ENCODE measurements at places on chromosomes 6 and 20.
A peak's percentile ranks its signal among the peaks of the same experiment; 100 is the strongest.

- peak; percentile 71 for DNase-seq
Observed at GRCh38 chr6:20706238-20706938, 172.1 kb downstream of the CDKAL1 start.

DNA sequence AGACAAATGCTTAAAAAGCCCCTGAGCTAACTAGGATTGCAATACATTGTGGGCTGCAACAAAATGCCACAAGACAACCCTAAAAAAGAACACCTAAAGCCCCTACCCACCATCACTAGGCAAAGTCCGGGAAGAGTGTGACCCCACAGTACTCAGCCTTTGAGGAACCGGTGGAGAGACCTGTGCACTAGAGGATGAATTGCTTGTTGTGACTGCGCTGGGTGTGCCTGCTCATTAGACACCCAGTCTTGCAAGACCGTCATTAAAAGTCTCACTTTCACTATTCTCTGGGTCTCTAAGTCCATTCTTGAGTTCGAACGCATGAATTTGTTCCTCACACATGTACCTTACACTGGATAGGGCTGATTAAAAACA, 88.7 kb downstream of the JPH2 start:
- DNase-seq = no peak

DNA sequence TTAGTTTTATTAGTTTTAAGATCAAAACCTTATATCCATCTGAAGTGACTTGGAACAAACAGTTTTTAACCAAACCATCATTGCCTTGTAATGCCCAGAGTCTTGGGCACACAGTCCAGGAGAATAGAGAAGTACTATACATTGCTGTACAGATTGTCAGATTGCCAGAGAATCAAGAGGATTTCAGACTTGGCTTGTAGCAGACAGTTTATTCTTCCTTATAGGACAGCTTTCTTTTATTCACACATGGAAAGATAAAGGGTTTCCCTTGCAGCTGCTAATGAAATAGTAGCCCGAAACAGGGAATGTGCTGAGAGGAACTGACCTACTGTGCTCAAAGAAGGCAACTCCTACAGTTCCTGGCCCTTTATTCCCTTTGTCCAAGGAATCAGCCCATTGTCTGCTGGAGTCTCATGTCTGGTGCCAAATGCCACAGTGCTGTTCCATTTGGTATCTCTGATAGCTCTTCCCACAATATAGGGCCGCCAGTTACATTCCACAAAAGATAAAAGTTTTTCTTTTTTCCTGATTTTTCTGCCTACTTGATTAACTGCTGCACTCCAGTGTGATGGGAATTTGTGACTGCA, 30.6 kb downstream of the DCBLD1 start:
- DNase-seq = no peak

GRCh38 chr20:38543014-38543906, 37.7 kb upstream of the ADIG start:
- no peak for DNase-seq

GRCh38 chr6:89284963-89285735, 29.9 kb downstream of the GABRR2 start:
- DNase-seq = no peak

GRCh38 chr6:7727946-7728854, 2.3 kb downstream of the BMP6 start:
- no peak for DNase-seq

- DNase-seq = peak; percentile 82
Observed at GRCh38 chr6:24125980-24126379, at the start of gene NRSN1. Gene NRSN1, plus strand, starts transcription at chr6:24126215. Its CDS starts 8,113 bp downstream, at chr6:24134328.

- peak; percentile 32 for DNase-seq
Observed at GRCh38 chr6:25138233-25138933, 140.8 kb upstream of the CARMIL1 start.

DNA sequence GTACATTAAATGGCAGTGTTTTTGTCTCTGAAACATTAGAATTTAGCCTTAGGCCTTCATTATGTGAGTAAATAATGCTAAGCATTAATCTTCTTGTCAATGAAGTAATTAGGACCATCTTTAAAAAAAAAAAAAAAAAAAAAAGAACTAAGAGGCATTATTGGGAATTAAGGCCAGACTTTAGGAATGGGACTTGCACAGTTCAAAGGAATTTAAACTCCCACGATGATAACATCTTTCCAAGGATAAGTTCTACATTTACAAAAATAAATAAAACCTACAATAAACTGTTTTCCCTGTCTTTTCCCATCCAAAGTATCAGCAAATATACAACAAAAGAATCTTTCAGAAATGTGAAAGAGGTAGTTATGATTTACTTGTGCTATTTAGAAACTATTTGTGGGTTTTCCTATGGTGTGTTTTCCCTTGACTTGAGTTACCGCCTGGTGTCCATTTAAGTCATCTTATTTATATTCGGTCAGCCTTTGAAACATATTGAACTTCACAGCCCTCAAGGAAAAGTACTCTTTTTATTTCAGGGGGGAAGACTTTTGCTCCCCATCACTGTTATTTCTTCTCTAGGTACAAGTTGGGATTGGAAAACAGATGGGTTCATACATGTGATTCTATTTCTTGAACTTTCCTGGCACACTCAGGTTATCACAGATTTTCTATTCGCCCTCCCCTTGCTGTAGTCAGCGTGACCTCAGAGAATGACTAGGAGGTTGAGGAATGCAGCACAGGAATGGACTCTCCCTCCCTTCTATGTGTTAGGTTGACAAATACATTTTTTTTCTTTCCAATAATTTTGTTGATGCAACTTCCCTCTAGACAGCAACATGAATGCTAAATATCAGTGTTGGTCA, 13.6 kb downstream of the STMND1 start:
- no peak for DNase-seq

- DNase-seq = no peak
Observed at GRCh38 chr6:16295060-16295459, 56.7 kb downstream of the GMPR start.

- DNase-seq = no peak
Observed at GRCh38 chr20:37354210-37355195, 8.6 kb downstream of the SRC start.

DNA sequence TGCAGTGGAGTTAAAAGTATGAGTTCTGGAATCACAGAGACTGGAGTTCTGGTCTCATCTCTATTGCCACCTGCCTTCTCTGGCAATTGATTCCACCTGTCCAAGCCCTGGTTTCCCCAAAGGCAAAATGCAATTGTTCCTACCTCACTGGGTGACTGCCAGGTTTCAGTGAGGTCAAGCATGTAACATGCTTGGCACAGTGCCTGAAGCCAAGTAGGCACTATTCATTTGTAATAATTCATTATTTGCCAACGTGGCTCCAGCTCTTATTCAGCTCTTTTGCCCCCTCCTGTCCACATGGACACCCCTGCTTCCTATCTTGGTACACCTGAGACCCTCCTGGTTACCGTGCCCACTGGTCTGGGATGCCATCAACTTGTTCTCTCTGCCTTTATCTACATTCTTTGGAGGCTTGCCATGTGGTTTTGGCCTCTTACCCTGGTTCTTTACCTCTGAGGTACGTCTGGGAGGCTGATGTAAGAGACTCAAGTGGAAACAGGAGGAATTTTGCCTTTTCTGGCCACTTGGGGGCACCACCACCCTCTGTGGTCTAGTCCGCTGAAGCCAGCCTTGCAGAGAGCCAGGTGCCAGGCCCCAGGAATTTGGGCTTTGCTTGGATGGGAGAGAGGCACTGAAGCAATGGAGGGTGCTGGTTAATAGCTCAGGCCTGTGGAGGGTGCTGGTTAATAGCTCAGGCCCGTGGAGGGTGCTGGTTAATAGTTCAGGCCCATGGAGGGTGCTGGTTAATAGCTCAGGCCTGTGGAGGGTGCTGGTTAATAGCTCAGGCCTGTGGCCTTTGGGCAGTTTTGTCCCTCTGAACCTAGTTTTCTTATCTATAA, 1.7 kb downstream of the KCNK15 start:
- peak; percentile 88 for DNase-seq

DNA sequence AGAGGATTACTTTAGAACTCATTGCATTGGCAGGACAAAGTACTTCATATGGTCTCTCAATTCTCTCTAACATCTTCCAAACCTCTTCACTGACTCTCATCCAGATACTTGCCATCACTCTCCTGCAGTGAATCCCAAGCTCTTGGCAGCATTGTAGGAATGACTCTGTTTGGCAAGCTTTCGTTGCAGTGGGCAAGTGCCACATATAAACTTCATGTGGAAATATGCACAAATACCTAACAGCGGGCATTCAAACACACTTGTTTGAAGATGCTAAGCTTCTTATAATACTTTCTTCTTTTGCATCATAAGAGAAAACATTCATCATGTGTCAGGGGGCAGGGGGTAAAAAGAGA, 86.2 kb upstream of the F13A1 start:
- no peak for DNase-seq

- no peak for DNase-seq
Observed at GRCh38 chr6:130787726-130788500, 39.3 kb upstream of the SMLR1 start.

DNA sequence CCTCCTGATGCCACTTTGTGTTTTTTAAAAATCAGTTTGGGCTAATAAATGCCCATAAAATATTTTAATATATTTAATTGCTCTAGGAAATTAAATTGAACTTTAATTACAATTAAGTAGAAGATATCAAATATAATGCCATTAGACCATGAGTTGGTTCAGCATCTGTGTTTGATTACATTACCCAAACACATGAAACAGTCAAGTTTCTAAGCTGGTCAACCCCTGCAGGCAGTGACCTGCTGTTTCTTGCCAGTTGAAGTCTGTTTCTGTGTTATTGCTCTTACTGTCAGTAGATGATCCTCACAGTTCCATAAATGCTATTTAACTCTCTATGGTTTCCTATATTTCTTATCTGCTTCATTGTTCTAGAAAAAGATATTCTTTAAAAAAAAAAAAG, 9.7 kb upstream of the TENT5A start:
- DNase-seq = no peak

DNA sequence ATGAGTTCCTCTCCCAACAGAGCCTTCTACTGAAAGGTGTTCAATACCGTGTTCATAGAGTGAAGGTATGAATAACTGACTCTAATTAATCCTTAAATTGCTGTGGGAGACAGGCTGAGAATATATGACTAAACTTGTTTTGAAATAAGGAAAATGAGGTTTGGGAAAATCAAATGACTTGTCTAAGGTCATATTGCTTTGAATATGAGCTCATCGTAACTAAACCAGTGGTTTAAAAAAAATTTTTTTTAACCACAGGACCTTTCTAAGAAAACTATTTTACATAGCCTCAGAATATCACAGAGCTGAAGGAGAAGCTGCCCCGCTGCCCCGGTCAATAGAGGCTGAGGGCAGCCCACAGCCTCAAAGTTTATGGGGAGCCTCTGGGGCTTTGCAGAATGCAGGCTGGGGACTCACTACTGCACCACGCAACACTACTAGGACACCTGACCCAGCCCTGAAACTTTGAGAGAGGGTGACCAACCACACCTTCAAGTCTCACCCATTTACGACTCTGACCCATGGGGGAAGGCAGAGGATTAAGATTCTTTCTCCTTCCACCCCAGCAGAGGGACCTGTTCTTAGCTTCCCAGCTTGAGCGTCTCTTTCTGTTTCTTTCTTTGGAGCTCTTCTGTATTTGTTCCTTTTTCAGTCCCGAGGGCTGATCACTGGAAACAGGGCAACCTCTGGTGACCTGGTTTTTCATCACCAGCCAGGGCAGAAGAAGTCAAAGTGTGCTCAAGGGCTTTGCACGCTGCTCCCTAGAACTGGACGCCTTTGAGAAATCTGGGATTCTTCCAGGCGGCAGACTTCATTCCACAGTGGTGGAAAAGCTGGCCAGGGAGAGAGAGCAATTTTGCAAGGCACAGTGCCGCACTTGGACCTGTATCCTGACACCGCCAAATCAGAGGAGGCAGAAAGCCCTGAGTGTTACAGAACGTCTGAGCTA, 220.2 kb downstream of the ATXN1 start:
- DNase-seq = no peak

- DNase-seq = no peak
Observed at GRCh38 chr6:98777762-98778161, 56.6 kb upstream of the POU3F2 start.

GRCh38 chr6:109760208-109760607, 69.1 kb downstream of the FIG4 start:
- no peak for DNase-seq

GRCh38 chr20:460707-461106, 1.6 kb downstream of the TBC1D20 start:
- no peak for DNase-seq

DNA sequence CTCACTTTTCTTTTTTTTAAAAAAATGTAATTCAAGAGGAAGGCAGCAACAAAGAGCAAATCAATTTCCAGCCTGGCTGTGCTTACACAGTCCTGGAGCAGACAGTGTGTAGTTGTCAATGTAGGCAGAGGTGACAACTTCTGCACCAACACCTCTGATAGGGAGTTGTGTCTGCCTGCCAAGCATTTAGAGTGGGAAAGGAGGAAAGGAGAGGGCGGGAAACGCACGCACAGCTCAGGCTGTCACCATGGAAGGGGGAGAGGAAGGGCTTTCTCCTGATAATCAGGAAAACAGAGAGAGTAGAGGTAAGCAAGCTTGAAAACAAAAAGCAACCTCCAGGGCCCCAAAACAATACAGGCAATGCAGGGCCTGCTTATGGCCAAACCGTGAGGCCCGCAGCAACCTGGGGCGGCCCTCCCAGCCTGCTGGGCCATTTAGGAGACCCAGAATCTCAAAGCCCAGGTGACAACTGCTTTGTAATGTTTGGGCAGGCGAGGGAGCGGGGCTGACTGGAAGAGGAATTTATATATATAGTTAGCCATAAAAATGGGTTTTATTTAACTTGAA, 41.5 kb upstream of the GFOD1 start:
- DNase-seq = peak; percentile 21

DNA sequence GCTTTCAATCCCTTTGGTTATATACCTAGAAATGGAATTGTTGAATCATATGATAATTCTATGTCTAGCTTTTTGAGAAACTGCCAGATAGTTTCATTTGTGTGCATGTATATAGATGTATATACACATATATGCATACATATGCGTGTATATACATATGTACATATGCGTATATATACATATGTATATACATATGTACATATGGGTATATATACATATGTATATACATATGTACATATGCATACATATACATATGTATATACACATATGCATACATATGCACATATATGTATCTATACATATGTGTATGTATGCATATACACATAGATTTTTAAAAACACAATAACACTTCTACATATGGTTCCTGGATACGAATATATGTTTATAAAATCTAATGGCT, 8.4 kb downstream of the SF3B5 start:
- DNase-seq = no peak

- DNase-seq = no peak
Observed at GRCh38 chr6:2855061-2855519, 13.4 kb upstream of the SERPINB1 start.

DNA sequence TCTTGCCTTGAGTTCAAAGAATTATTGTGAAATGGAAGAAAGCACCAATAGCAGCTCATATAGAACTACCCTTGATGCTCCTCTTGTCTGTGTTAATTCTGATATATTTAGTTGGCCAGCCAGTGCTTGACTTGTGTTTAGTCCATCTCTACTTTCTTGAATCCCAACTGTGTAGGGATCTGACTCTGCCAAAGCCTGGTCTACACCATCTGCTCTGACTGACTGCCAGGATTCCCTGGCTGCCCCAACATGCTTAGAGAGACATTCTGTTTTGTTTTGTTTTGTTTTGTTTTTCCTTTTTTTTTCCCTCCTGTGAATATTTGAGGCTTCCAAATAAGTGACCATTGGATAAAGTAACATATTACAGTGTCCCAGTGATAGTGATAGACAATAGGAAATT, 953.7 kb upstream of the MANEA start:
- DNase-seq = no peak

GRCh38 chr20:53995949-53996348, 74.4 kb downstream of the BCAS1 start:
- DNase-seq = no peak
